IPS DF 19.7 (cell line): ENCODE measurements at places on chromosomes 2 and 18.
A peak's percentile ranks its signal among the peaks of the same experiment; 100 is the strongest.

DNA sequence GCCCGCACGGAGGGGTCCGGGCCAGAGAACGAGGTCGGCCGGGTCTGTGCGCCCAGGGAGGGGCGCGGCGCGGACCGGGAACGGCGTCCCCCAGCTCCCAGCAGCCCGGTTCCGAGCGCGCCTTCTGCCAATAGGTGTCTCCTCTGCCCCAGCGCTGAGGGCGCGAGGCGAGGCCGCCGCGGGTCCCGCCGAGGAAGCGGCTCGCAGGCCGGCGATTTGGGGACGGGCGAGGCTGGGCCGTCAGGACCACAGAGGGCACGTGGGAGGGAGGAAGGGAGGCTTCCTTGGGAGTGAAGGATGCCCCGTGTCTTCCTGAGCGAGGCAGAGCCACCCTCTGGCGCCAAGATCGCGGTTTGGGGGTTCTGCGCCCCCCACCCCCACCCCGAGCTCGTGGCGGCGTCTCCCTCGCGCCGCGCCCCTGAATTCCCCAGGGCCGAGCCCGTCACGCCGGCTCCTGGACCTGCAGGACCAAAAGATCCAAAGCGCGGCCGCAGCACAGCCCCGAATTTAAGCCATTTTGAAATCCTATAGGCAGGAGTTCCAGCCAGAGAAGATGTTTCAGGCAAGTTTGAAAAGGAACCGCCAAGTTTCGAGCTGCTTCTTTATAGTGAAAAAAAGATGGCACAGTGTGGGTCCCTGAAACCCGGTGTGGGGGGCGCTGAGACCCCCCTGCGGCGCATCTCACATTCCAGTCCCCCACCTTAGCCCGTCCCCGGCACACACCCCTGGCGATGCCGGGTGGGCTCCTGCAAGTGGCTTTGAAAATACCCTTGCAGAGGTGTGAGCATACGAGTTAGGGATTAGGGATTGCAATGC is 909 bp downstream of the NFATC1 start:
- DNase-seq = no peak

GRCh38 chr2:211093743-211094303 is 537.4 kb downstream of the CPS1 start:
- DNase-seq = no peak

DNA sequence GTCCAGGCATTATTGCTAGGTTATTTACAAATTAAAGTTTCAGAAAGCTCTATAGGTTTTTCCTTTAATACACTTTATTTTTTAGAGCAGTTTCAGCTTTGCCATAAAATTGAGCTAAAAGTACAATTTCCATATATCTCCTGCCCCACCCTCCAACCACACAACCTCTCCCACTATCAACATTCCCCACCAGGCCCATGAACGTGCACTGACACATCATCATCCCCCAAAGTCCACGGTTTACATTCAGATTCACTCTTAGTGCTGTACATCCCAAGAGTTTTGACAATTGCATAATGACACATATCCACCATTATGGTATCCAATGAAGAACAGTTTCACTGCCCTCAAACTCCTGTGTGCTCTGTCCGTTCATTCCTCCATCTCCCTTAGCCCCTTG is 139.4 kb downstream of the NBAS start:
- DNase-seq = no peak

DNA sequence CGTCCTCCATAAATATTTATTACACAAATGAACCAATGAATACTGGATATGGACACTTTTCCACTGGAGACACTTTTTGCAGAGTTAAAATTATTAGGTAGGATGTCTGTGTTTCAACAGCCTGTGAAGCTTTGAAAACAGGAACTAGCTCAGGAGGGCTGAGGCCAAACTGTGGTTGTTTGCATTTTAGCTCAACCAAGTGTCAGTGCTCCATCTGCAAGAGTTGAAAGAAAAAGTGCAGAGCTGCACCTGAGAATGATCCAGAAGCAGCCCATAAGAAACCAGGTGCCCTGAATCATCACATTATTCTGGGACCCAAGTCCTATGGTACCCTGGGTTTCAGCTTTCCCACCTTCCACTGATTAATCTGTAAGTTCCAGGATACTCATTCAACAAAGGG is 180.4 kb downstream of the TRIB2 start:
- DNase-seq = no peak

DNA sequence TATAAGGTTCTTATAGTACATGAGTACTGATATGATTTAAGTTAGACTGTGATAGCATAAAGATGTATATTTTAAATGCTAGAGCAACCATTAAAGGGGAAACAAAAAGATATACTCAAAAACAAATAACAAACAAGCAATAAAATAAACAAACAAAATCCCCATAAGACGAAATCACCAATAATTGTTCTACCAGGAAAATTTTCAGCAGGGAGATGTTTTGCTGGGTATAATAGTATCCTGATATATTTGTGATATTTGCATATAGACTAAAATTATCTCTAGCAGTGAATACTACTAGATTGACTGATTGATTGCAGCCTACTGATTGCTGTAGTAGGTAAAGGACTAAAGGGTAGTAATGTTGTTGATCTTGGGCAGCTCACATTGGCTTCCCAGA is 177.4 kb downstream of the TMEM182 start:
- DNase-seq = no peak

- peak; percentile 73 for DNase-seq
These were observed 88.1 kb upstream of the MAP4K4 start for GRCh38 chr2:101609433-101609832.

DNA sequence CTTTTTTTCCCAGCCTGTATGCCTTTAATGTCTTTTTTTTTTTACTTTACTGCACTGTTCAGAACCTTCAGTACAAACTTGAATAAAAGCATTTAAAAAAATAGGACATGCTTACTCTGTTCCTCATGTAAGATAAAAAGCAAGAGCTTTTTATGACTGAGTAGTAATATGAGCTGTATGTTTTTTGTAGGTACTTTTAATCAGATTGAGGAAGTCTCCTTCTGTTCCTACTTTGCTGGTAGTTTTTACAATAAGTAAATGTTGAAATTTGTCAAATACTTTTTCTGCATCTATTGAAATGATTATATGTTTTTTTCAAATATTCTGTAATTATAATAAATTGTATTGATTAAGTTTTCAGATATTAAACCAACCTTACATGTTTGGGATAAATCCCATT is 189.8 kb downstream of the FAM210A start:
- DNase-seq = no peak

GRCh38 chr18:45266023-45266422 is 349.3 kb upstream of the SLC14A2 start:
- DNase-seq = no peak

DNA sequence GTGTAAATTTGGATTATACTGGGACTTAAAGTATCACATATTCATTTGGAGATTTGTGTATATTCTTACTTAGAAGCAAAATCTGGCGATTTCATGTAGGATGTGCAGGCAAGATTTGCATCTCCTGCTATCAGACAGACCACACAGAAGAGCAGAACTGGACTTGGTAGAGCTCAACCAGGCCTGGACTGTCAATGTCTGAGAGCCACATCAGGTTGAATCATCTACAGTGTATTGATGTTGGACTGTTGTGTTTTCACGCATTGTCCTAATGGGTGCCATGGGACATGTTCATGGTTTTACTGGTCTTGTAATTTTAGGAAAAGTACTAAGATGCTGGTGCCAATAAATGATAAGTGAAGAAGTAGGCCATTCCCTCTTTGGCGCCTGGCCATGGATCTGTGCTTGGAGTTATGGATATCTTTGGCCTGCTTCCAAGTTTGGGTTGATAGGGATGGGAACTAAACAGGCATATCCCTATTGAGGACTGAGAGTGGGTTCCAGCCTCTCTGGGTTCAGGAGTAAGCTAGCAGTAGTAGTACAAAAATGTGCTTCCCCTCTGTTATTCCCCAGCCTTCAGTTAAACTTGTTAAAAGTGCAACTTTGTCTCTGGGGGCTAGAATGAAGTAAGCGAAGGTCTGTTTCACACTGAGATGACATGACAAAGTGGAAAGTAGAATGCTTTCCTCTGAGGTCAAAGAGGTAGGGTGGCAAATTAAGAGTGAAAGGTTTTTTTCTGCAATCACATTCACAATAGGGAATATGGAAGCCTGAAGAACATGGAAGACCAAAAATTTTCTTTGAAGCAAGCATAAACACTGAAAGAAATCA is 49.2 kb upstream of the NEMP2 start:
- no peak for DNase-seq

GRCh38 chr2:66095820-66096345 is 339.0 kb upstream of the MEIS1 start:
- DNase-seq = peak; percentile 50

GRCh38 chr2:174841350-174841749 is 77.1 kb upstream of the CHRNA1 start:
- DNase-seq = no peak

DNA sequence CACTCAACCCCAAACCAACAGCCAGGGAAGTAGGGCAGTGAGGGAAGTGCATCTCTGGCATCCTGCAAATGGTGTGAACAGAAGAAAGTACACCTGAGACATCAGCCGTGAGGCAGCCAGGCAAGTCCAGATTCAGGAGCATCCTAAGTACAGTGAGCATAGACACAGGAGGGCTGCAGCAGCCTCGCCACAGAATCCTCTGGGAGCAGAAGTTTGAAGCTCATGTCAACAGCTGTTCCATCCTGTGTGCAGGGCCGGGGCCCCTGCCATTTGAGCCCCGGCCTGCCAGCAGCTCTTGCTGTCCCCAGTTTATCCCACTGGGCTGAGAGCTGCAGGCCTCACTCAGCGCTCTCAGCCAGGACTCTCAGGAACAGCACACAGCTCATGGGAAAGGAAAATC is 14.5 kb downstream of the LOXHD1 start:
- no peak for DNase-seq

DNA sequence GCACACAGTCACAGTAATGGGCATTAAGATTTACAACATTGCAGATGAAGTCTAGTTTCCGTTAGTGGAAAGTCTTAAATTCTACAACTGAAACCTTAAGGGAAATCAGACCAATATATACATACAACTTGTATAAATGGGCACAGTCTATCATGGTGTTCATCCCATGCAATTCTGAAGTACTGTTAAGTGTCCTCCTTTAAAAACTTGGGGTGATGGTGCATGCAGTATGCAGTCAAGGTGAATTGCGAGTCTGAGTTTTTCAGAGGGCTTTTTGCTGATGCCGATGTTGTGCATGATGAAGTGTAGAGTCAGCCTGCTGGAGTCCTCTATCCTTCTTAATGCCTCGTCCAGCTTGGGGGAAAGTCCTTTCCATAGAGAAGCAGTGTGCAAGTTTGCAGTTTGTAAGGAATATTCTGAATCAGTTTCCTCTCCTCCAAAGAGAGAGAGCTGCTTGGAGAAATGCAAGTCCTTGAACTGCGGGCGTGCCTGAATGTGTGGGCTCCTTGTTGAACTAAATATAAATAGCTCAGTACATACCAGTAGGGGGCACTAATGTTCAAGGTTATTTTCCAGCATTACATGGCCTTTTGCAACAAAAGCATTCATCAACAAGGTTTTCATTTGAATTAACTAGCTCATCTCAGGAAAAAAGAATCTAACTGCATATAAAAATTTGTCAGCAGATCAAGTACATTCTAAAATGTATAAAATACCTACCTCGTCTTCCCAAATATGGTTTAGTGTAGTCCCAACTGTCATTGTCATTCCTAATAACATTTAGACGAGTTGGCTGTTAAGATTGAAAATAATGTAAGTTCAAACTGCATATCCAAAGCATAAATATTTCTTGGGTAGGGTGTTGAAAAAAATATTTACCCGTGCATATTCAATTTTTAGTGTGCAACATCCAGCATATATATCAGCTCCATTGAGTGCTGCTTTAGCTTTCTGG is 21.3 kb downstream of the HNRNPLL start:
- DNase-seq = peak; percentile 30

DNA sequence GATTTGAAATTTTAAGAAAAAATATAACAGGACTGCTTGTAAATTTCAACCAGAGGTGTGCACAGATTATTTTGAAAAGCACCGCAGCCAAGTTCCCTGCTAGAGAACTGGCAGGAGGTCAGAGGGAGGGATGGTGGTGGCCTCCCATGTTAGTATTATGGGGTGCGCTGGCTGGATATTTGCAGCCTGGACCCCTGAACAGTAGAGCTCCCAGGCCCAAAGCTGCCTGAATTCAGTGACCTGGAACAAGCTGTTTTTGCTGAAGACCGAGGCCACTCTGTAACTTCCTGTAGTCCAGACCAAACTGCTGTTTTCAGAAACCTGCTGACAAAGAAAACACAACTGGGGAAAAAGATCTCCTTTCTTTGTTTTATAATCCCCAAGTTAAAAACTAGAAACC is 314.3 kb downstream of the TNS1 start:
- DNase-seq = no peak

- DNase-seq = no peak
These were observed 27.2 kb downstream of the KDM3A start for GRCh38 chr2:86468162-86469033.

DNA sequence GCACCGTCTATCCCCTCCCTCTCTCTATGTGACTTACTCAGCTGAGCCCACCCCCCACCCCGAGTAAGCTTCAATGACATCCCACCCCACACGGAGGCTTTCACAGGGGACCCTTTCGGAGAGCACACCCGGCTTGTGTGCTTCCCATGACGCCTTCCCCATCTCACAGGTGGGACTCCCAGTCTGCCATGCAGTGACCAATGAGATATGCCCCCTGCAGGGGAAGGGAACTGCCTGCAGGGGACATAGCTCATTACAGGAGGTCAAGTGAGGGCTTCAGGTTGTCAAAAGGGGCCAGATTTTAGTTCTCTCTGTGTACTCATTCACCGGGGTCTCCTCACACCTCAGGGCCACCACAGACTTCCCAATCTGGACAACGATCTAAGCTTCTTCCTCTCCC is 112.6 kb downstream of the GAREM1 start:
- no peak for DNase-seq

GRCh38 chr2:61645911-61646310 is 107.8 kb upstream of the XPO1 start:
- DNase-seq = no peak

- DNase-seq = no peak
These were observed 119.6 kb downstream of the QPCT start for GRCh38 chr2:37464067-37464466.

GRCh38 chr2:23107327-23107941 is 277.5 kb upstream of the KLHL29 start:
- no peak for DNase-seq
